ENCODE measurements at places on chromosomes 5 and 9.

GRCh38 chr9:35996358-35996970, 38.5 kb upstream of the OR2S2 start:
- no peak for DNase-seq

- no peak for DNase-seq
Measured at GRCh38 chr5:163585206-163585605, 79.8 kb downstream of the MAT2B start.

- DNase-seq: no peak
Measured at GRCh38 chr5:74326571-74327338, 313.8 kb downstream of the ENC1 start.

DNA sequence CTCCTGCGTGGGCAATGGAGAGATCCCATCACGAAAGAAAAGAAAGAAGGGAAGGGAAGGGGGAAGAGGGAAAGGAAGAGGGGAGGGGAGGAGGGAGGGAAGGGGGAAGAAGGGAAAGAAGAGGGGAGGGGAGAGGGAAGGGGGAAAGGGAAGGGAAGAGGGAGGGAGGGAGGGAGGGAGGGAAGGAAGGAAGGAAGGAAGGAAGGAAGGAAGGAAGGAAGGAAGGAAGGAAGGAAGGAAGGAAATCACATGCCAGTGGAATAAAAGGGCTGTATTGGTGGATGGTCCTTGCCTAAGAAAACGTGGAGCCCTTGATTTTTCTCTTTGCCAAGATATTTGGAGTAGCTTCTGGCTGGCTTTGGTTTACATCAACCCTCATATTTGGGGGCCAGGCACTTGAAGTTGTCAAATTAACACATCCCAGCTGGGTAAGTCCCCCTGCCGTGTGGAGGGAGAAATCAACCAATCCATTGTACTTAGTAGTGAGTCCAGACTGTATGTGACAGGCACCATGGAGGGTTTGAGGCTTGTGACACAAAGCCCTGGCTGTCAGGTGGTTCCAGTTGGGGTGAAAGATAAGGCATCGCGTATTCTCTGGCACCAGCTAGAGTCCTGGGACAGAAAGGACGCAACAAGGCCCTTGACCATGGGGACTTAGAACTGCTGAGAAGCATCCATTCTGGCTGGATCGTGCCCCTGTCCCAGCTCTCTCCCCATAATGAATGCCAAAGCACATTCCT, 23.7 kb downstream of the IDNK start:
- no peak for DNase-seq

DNA sequence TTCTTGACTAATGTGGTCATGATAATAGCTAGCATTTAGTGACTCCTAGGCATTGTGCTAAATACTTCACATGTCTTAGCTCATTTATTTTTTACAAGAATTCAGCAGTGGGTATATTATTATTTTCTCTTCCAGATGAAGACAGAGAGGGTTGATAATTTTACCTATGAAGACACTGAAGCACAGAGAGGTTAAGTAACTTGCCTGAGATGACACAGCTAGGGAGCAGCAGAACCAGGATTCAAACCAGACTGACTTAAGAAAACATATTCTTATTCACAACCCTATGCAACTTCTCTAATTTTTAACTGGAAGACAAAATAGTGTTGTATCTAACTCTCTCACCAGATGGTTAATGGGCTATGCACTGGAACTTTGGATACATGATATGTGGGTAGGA, 44.8 kb downstream of the NNT start:
- DNase-seq: no peak

GRCh38 chr9:97052735-97053134, 13.8 kb upstream of the CTSV start:
- DNase-seq: no peak

DNA sequence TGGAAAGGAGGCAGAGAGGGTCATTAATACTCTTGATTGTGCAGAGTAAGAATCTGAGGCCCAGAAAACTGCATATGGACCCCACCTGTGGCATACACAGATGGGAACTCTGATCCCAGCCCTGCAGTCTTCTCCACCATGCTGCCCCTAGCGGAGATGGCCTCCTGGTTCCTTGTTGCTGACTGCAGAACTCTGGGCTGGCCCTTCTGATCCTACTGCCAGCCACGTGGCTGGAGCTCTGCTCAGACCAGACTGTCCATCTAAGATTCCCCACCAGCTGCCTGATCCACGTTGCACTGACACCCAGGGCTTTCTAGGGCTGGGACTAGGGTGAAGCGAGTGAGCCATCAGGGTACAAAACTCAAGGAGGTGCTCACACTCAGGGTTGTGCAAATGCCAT, 245.7 kb upstream of the NR4A3 start:
- DNase-seq: no peak

- no peak for DNase-seq
Measured at GRCh38 chr5:36743891-36744772, 132.4 kb upstream of the NIPBL start.

DNA sequence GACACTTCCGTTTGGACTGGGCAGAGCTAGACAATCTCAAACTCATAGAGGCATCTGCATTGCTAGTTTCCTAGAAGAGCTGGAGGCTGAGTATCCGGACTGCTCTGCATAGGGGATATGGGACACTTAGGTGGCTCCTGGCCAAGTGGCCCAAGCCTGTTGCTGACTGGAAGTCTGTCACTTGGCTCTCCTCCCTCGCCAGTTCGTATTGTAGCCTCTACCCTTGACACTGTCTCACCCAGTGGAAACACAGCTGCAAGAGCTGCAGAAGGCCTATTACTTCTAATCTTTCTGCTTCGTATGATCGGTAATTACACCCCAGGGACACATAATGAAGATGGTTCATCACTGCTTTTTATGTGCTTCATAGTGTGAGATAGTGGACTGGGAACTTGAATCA, 34.7 kb downstream of the ITGA1 start:
- no peak for DNase-seq

DNA sequence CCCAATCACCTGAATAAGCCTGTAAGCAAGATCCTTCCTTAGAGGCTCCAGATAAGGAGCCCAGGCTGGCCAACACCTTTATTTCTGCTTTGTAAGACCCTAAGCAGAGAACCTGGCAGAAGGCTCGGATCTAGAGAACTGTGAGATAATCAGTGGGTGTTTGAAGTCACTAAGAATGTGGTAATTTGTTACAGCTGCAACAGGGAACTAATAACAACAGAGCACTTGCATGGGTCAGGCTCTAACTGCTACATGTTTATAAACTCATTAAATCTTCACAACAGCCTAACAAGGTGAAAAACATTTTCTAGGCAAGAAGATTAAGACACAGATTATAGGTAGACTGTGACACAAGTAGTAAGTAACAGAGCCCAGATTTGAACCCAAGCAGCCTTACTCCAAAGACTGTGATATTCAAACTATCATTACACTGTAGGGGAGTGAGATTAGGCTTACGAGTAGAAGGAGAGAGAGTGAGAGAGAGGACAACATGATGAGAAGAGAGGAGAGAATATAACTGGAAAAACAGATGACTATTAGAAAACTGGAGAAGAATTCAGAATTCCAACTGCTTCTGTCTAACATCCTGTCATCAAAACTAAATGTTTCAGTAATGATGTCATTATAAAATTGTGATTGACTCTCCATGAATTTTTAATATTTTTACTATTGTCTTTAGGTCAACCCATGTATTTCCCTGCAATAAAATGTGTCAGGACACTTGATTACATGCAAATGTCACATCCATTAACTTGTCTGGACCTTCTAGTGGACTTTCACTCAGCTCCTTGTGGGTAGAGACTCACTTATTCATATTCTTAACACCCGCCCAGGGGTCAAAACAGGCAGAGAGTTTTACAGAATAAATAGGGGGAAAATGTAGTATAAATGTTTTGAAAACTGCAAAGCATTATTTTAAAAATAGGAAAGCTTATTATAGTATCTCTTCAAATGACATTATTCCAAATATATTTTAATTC, 290.9 kb upstream of the RGMB start:
- DNase-seq: no peak

GRCh38 chr5:91151947-91152346, 231.2 kb downstream of the ARRDC3 start:
- no peak for DNase-seq

DNA sequence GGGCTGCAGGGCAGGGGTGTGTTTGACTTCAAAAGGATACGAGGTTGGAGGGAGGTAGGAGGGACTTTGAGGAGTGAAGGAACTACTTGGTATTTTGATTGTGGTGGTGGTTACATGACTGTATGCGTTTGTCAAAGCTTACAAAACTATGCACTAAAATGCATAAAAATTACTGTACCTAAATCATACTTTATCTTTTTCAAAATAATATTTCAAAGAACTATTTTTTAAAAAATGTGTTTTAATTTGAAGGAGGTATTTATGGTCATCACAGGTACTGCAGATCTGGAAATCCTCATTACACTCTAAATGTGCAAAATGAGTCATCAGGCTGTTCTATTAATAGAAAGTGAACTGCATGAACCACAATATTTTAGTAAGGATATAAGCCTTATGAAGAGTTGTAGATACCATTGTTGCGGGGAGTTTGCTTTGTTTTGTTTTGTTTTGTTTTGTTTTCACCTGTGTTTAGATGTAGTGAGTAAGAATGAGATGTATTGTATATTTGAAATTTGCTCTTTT, 116.9 kb downstream of the ARRDC3 start:
- DNase-seq: no peak

DNA sequence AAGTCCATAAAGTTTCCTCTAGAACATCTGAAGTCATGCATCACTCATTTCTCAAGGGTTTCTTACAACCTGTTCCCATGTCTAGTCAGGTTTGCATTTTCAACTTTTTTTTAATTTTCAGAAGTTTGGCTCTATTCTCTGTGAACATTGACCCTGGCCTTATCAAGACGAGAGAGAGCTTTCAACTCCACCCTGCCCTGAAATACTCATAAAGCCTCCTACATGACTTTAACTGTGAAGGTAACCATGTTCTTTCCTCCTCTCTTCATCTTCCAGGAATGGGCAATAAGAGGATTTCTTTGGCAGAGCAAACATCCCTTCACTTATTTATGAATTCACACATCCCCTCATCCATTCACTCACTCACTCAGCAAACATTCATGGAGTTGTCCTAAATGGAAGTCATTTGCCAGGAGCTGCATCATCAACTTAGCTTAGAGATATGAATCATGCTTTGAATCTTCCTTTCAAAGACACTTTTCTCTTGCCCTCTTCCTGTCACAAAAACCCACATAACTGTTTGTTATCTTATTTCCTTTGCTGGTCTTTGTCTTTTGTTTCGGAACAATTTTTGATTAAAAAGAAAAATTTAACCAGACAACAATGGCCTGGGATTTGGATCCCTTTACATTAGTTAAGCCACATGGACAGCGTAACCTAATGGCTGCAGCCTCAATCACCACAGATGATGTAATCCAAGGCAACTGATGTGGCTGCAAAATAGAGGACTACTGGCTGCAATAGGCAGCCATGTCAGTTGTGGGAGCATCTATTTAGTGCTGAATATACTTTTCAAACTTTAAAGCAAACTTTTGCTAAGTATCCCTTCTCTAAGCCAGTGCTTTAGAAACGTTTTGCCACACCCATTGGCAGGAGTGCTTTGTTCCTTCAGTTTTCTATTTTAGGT, 43.0 kb upstream of the GNAQ start:
- no peak for DNase-seq

DNA sequence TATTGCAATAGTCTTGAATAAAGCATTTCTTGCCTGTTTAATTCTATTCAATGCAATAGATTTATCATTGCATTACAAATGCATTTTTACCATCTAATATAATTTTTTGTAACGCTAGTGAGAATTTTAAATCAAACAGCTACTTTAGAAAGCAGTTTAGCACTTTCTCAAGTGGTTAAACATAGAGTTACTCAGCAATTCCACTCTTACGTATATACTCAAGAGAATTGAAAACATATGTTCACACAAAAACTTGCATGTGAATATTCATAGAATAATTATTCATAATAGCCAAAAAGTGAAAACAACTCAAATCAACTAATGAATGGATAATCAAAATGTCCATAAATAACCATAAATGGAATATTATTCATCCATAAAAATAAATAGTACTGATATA, 244.7 kb downstream of the TMEM167A start:
- no peak for DNase-seq

- DNase-seq: no peak
Measured at GRCh38 chr5:196350-196749, 5.1 kb downstream of the LRRC14B start.

DNA sequence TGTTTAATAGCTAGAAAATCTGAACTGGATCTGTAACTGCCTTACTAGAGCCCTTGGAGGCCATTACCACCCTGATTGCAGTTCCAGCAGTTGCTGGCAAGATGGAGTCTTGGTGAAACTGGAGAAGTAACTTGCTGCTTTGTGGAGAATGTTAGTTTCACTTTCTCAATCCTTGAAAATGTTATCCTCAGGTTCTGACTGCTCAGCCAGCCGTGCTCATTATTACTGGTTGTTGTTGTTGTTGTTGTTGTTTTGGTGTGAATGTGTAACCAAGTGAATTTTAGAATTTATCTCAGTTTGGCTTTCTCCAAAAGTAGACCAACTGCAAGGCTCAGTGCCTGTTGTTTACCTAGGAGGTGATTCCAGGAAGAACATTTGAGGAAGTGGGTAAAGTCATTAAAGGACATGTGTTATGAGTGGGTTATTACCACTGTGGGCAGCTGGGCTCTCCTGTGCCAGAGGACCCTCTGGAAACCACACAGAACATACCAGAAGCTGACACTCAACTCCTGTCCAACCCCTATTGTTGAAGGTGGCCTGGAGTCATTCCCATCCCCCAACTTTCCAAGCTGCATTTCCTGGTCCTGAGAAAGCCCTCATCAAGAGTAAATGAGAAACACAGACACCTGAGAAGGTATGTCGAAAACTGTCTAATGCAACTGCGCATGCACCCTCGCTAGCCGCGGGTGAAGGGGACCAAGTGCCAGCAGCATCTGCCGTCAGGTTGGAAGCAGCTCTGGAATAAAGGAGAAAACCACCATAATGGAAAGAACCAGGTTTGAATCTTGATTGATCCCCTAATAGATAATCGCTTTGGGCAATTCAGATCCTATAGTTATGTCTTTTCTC, 111.6 kb downstream of the CMYA5 start:
- no peak for DNase-seq

DNA sequence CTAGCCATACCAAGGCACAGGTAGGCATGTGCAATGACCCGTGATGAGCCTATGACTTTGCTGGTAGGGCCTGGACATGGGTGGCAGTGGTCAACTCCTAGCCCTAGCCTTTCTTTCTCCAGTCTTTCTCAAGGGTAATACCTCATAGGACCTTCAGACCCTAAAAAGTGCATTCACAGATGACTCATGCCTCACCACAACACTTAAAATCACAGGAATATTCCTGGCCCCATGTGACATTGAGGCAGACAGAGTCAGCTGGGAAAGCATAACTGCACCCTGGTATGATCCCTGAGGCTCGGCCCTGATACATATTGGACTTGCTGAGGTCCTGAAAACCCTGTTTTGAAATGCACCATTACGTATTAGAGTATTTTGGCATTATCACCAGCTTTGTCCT, 449.5 kb downstream of the HINT1 start:
- no peak for DNase-seq

GRCh38 chr5:41083306-41083705, 12.2 kb upstream of the MROH2B start:
- DNase-seq: no peak

GRCh38 chr9:6473151-6473550, 60.2 kb downstream of the UHRF2 start:
- no peak for DNase-seq
